ENCODE measurements at places on chromosomes 3 and 15.

DNA sequence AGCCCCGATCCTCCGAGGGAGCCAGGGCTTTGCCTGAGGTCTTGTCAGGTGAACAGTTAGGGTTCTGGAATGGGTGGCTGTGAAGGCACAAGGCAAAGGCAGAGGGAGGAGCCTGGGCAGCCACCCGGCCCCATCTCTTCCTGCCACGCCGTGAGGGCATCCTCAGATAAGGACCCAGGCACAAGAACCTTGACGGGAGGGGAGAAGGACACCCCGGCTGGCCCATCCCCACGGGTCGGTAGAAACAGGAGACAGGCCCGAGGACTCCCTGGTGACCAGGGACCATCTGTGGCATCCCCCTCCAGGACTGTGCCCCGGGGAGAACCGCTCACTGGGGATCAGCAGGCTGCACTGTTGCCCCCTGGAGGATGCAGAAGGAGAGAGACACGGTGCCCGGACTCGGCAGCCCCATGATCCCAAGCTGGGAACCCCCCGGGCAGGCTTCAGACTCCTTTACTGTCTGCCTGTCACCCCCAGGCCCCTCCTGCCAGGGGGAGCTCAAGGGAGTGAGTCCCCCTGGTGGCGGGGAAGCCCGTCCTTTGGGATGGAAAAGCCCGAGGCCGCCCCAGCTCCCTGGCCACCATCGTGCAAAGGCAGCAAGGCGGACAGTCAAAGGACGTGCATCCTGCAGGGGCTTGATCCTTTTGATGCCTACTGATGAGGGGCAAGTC is 12.3 kb upstream of the PCSK6 start:
- DNase-seq, result no peak

GRCh38 chr3:152474585-152474984 is 205.9 kb downstream of the MBNL1 start:
- DNase-seq, result no peak

GRCh38 chr15:34437687-34438086 is at the start of gene GOLGA8A:
Gene GOLGA8A (minus strand): TSS chr15:34437808. CDS start chr15:34389691, 48,117 bp downstream.
- peak; percentile 79 for DNase-seq

DNA sequence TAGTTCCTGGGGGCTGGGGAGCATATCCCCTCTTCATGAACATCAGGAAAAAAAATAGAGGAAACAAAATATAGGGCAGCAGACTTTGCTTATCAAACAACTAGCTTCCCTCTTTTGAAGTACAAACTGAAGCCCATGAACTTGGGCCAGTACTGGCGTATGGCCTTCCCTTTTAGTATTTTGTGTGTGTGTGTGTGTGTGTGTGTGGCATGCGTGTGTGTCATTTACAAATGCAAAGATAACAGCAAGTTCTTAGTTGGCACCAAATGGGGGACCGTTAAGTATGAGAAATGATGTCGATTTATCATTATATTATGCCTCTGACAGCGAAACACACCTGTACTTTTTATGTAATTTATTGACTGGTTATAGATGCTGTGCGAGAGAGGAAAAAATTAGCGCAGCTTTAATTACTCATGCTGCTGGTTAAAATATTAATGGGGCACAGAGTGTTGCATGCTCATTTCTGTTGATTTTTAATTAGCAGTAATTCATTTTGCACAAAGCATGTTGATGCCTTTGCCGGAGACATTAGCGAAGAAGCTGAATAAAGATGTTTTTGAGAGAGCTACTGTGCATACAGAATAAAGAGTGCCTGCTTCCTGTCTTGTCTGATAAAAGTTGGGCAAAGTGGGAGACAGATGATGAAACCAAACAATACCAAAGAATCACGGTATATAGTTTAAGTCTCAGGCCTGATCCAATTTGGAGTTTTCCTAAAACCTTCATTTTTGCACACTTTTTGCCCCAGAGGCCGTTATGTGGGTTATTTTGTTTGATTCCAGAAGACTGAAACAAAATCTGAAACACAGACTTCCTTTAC is 297.1 kb downstream of the SATB1 start:
- DNase-seq, result no peak

DNA sequence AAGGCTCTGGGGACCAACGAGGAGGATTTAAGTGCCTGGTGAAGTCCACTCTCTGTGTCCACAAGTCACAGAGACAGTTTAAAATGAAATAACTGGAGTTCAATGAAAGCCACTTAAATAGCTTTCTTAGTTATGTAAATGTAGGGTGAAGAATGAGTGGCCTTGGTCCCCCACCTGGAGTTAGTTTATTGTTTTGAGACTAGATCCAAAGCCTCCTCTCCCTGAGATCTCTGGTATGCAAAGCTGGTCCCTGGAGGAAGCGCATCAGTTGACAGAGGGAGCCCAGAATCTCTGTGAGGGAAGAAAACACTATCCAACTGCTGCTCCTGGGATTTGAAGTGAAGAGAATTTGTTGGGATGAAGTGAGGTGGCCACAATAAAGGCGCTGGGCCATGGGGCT is 40.5 kb downstream of the EXOG start:
- DNase-seq, result no peak

DNA sequence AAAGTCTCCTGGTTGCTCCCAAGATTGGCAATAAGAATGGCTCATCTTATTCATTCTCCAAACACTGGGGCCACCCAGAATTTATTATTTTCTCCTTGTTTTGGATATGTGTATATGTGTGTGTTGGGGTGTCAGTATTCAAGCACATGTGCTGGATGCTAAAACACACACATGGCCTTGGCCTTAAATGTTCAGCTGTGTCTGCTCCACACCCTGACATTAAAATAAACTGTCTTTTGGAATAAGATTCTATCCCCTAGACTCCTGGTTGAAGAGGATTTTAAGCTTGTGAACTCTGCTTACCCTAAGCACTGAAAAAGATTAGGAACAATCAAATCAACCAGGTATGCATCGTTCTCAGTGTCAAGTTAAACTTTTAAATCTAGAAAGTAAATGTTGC is 382.9 kb upstream of the MCTP2 start:
- DNase-seq, result no peak

DNA sequence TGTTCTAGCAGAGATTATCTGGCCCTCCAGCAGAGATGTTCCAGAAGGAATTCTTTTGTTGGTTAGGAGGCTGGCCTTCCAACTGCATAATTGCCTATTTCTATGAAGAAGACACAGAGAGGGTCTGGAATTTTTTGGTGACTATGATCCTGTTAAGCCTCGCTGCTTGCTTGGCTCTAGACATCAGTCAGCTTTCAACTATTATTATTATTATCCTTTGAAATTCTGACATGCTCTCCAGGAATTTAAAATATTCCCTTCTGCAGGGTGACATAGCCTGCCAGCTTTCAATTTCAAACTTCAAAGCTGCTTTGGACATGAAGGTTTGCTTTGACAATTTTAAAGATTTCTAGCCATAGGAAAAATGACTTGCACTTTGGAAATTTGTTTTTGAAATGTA is 26.3 kb upstream of the ZNF148 start:
- no peak for DNase-seq

DNA sequence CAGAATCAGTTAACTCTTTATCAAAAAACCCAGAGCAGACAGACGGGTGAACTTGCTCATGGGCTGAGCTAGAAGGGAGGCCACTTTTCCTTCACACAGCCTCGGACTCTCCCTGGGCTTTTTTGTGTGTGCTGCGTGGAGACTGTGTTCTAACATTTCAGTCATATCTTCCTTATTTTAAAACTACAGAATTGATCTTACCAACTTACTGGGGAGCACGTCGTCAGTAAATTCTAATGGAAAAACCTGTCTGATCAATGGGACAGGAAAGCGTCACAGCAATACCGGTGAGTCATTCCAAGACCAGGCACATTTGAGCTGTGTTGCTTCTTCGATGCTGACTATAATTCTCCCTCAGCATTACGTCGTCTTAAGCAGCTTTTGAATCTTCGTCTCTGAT is 145.1 kb downstream of the LPP start:
- no peak for DNase-seq

DNA sequence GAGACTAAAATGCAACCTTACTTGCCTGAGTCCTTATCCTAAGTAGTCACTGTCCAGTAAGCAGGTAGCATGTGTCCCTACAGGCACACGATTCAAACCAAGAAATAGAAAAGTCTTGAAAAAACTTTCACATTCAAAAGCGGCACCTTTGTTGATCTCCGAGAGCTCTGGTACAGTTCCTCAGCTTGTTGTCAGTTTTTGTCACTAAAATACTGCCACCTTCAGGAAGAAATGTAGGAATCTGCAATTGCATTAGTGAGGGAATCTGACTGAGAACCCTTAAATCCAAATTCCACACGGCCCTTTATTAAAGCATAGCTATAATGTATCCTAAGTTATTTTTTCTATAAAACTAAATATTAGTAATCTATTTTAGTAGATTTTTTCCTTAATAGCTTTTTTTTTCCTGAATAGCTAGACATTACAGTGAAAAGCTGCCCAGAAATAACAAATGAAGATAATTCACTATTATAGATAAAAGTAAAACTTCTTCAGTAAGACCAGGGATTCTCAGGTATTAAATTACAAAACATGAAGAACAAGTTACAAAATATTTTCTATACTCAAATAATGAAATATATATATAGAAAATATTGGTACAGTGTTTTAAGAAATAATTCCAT is 44.0 kb downstream of the CCDC54 start:
- DNase-seq, result no peak

DNA sequence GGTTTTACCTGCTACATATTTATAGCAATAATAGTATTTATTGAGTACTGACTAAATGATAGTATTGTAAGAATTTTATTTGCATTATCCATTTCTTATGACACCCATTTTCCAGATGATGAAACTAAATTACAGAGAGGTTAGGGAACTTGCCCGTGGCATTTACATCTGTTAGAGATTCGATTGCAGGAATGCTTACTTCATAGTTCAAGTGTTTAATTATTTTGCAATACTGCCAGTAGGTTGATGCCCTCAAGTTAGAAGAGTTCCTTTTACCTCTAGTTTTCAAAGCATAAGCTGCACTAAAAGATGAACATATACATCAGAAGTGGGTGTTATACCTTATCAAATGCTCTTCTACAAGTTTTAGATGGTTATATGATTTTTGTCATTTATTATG is 362.8 kb upstream of the RGMA start:
- DNase-seq, result no peak

DNA sequence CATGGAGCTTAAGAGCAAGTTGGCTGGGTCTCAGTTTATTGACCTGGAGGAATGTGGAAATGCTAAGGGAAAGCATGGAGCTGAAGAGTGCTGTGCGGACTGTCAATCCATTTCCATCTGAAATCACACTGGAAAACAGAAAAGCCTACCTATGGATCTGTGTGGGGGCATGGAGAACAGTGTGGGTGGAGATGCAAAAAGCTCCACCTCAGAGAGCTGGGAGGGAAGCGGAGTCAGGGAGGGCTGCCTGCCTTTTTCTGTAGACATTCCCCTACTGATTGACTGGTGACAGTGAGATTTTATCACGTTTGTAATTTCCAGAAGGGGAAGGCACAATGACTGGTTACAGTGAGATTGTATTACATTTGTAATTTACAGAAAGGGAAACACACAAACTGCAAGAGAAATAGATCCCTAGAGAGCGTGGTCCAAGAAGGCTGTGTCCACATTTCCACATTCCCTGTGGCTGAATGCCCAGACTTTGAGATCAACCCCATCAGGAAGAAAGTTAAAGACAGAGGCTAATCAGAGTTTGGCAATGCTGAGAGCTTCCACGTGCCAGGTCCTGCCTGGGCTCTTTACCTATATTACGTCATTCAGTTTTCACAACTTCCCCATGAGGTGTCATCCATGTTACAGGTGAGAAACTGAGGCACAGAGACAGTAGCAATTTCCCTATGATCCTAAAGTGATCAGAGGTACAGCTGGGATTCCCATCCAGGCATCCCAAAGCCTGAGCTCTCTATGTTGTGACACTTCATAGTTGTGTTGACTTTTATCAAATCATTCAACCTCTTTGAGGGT is 67.7 kb upstream of the NSMCE3 start:
- DNase-seq, result no peak

- no peak for DNase-seq
Measured at GRCh38 chr3:38726751-38727150, 77.3 kb upstream of the SCN5A start.

DNA sequence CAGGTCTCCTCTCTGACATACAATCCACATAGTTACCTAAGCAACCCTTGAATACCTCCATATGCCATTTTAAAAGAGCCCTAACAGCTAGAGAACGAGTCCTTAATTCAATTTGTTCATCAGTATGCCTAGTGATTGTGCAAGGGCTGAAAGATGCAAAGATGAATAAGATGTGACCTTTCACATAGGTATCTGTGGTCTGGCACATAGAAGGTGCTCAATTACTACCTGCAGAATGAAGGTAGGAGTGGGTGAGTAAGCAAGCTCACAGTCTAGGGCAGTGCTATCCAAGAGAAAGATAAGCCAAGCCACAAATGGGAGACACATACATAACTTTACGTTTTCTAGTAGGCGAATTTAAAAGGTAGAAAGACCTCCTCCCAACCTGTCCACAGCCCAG is 157.9 kb downstream of the OSBPL10 start:
- no peak for DNase-seq

GRCh38 chr15:80750575-80750974 is 28.6 kb upstream of the CEMIP start:
- DNase-seq, result no peak

- no peak for DNase-seq
Measured at GRCh38 chr3:31406896-31407295, 125.8 kb upstream of the STT3B start.

- no peak for DNase-seq
Measured at GRCh38 chr3:151722856-151723255, 10.9 kb upstream of the AADACL2 start.

- no peak for DNase-seq
Measured at GRCh38 chr15:69546182-69546581, 93.6 kb downstream of the RPLP1 start.

DNA sequence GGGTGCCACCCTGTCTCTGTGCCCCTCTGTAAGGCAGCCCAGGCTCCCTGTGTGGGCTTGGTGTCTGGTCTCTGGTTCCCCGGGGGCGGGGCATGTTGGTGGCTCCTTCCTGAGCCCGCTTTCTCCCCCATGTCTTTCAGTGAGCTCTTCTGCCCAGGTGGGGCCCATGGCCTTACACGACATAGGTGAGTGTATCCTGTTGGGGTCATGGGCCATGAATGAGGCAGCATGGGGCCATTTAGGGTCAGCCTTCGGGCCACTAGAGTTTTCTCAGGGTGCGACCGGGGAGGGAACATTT is 195.1 kb downstream of the UBE3A start:
- no peak for DNase-seq

GRCh38 chr3:69254351-69254750 is 131.5 kb downstream of the FRMD4B start:
- no peak for DNase-seq

DNA sequence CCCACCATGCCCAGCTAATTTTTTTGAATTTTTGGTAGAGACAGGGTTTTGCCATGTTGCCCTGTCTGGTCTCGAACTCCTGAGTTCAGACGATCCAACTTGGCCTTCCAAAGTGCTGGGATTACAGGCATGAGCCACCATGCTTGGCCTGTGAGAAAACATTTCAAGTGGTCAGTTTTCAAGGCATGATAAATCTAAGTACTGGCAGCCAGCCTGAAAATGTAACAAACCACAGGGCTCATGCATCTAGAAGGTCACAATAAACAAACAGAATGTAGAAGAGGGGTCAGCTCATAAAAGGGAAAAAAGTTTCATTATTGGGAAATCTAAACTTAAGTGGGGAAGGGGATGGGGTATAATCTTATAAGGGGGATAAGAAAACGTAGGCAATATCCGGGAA is 39.9 kb downstream of the PPCDC start:
- DNase-seq, result no peak

- no peak for DNase-seq
Measured at GRCh38 chr3:113557374-113557773, 25.0 kb downstream of the SIDT1 start.

GRCh38 chr3:112519424-112520001 is 20.2 kb upstream of the BTLA start:
- DNase-seq, result no peak

Data from activated T-helper 1 cell treated with Interleukin-2 at 50 U/mL for 16 hours (primary cell).